ENCODE measurements at places on chromosomes 2 and 18. TPM values are rescaled to one million over a fixed set of nuclear protein-coding genes. Genes with fewer than 3 reads are reported as not detected.
A peak's percentile ranks its signal among the peaks of the same experiment; 100 is the strongest.

DNA sequence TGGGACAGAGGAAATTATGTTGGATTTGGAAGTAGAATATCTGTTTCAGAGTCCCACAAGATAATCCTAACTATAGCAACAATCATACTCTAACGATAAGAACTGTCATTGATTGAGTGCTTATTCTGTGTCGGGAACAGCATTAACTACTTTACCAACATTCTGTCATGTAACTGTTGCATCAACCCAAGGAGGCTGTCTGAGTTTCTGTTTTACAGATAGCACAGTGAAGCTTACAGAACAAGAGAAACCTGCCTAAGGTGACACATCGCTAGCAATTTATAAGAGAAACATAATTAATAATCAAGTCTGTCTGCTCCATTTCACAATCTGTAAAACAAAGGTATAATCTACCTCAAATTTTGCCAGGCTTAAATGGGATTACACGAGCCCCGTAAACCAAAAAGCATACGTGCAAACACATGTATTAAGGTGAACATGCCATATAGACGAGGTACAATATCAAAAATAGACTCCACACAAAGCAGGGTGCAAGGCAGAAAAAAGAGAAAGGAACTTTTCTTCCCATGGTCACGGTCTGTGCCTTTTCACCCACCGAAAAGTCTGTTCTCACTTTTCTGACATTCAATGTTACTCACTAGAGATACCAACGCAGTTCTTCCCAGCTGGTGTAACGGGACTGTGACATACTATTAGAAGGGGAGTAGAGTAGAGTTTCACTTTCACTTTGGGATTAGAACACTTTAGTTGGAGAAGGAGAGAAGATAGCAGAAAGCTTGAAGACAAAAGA lies 37.2 kb upstream of the SLC8A1 start:
- no peak for DNase-seq

DNA sequence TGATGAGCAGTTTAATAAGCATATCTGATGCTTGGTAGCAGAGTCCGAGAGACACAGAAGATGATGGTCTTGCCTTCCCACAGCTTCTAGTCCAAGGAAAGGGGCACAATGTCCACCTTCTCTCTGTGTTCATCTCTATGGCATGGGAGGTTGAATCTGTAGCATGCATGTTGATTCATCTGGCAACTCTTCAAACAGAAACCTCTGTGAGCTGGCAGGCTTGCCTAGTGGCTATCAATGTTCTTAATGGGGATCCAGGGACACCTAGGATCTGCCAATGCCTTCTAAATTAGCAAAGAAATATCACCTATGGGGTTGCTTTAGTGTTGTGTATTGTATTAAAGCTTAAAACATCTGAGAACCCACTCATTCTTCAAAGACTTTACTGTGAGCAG lies 170.8 kb downstream of the INO80D start:
- DNase-seq, result no peak

DNA sequence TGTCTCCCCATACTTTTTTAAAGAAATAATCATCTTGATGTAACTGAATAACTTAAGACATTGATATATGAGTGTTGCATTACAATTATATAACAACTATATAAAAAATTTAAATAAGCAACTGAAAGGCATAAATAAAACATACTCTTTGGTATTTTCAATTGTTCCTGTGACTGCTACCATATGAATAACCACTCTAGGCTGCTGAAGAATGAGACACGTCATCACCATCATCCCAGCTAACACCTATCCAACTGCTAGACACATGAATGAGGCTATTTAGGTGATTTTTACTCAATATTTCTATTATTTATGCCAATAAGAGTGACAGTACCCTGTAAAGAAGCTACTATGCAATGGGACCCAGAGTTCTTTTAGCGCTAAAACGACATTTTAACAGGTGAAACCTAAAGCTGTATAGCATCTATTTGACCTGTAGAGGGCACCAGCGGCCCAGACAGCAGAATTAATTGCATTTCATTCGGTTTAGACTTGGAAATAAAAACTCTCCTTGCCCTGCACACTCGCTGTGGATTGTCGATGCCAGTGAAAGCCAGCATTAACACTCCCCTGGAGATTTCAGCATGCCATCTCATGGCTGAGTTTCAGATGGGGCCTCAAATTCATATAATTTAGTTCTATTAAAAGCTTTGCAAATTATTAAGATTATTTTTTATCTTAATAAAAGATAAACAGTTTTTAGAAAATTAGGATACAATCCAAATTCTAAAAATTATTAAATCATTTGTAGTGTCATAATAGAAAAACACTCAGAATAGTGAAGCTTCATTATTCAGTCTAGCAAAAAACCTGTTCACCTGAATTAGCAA lies 89.4 kb upstream of the MAP2 start:
- DNase-seq, result peak; percentile 34

- no peak for DNase-seq
These were observed 46.3 kb downstream of the DYSF start for GRCh38 chr2:71499691-71500090.

- DNase-seq, result peak; percentile 65
These were observed 35.5 kb upstream of the KIDINS220 start for GRCh38 chr2:8872821-8873432.

GRCh38 chr18:48804856-48805610 lies 145.7 kb downstream of the SMAD7 start:
- DNase-seq, result no peak

- no peak for DNase-seq
These were observed 24.4 kb upstream of the ERMN start for GRCh38 chr2:157349949-157350515.

GRCh38 chr2:112482309-112483041 lies 519 bp downstream of the TTL start:
- no peak for DNase-seq

DNA sequence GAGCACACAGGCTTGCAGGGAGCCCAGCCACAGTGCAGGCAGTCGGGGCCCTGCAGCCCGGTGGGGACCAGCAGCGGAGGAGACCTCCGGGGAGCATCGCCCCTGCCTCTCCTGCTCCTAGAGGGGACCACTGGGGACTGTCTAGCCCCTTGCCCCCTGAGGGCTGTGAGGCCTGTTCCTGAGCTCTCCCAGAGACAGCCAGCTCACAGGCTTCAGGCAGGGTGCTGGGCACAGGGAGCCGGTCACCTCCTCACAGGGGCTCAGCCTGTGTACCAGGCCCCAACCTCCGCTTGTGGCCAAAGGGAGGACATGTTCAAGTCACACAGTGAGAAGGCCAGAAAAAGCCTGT lies 3.5 kb upstream of the NMUR1 start:
- DNase-seq, result no peak

GRCh38 chr2:75612862-75613243 lies 33.7 kb upstream of the MRPL19 start:
- no peak for DNase-seq

GRCh38 chr2:19021721-19022120 lies 336.7 kb downstream of the OSR1 start:
- no peak for DNase-seq

- no peak for DNase-seq
These were observed 71.0 kb upstream of the ST3GAL5 start for GRCh38 chr2:85959826-85960225.

- DNase-seq, result peak; percentile 41
These were observed 201.0 kb upstream of the SP5 start for GRCh38 chr2:170514140-170514539.

- DNase-seq, result no peak
These were observed 906.7 kb downstream of the NRXN1 start for GRCh38 chr2:50125246-50125645.

- DNase-seq, result no peak
These were observed 315.5 kb downstream of the RPRM start for GRCh38 chr2:153163055-153163454.

DNA sequence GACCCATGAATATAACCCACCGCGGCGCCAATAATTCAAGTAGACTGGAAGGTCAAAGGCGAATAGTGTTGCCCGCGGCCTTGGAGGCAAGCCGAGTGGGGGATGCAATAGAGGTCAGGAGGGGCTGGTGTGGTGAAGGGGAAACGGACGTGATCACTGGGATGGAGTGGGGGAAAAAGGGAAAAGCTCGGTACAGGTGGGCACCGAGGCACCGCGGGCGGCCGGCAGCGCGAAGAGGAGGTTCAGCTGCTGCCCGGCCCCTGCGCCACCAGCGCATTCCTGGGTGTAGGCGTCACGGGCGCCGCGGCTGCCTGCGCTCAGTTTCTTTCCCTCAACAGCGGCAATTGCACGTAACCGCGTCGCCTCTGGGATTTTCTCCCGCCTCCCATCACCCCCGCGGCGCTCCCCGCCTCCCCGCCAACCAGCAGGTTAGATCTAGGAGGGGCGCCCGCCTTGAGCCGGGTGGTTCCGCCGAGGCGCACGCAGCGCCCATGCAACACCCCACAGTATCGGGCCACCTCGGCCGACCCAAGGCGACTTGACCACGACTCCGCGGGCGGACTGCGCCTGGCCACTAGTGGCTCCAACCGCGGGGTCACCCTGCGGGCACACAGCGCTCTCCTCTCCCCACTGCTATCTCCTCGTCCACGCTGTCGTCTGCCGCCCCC lies 1.5 kb downstream of the RND3 start:
- DNase-seq, result peak; percentile 63

DNA sequence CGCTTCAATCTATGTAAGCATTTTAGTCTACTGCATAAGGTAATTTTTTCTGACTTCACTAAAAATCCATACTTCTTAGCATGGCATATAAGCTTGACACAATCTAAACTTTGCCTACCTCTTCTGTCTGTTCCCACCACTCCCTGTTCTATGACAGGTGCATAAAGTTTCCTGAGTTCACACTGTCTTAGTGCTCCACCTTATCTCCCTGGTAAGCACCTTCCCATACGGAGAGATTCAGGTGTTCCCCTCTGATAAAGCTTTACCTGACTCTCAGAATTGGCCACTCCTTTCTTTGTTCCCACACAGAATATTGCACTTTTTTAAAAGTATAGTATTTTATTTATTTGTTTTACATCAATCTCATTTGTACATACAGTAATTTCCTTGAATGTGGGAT lies 16.8 kb upstream of the ITGA4 start:
- DNase-seq, result no peak

GRCh38 chr2:41934329-41934958 lies 113.4 kb upstream of the PKDCC start:
- DNase-seq, result no peak

Gene TMEM247
- total RNA-seq, result not detected

Gene CNDP2
- 50.3 TPM for total RNA-seq

Gene LYPD6B
- total RNA-seq, result not detected

Gene UGT1A10
- total RNA-seq, result not detected

Gene PLGLB1
- 0.63 TPM for total RNA-seq

Gene IL1R2
- total RNA-seq, result 0.76 TPM

Gene TNFRSF11A
- total RNA-seq, result 42.5 TPM

Gene FHOD3
- total RNA-seq, result under 0.01 TPM

Gene CNDP1
- total RNA-seq, result not detected

Gene TEX44
- total RNA-seq, result not detected

Gene GPR75
- 1.3 TPM for total RNA-seq

Gene ABCG5
- total RNA-seq, result not detected

Data from dermis microvascular lymphatic vessel endothelial cell (primary cell).